ENCODE measurements at places on chromosomes 2 and 18. TPM values are rescaled to one million over a fixed set of nuclear protein-coding genes. Genes with fewer than 3 reads are reported as not detected.

Gene PSD4
- total RNA-seq, result 8.3 TPM

Gene DCDC2C
- 0.55 TPM for total RNA-seq

Gene TMEM182
- total RNA-seq, result 5.3 TPM

Gene MSTN
- total RNA-seq, result not detected

Gene PMAIP1
- 15.0 TPM for total RNA-seq

Gene PPIL3
- 26.6 TPM for total RNA-seq

Gene DSG1
- total RNA-seq, result not detected

Gene CHRND
- not detected for total RNA-seq
